Fibroblast of pulmonary artery (primary cell): ENCODE measurements at places on chromosomes 6 and 20.

GRCh38 chr6:133447924-133448323, 206.8 kb downstream of the EYA4 start:
- DNase-seq = peak; percentile 65

GRCh38 chr20:16748308-16748900, at the start of gene OTOR:
TSS of gene OTOR (plus strand) at chr20:16748358. CDS start at chr20:16748402, 44 bp downstream.
- no peak for DNase-seq

DNA sequence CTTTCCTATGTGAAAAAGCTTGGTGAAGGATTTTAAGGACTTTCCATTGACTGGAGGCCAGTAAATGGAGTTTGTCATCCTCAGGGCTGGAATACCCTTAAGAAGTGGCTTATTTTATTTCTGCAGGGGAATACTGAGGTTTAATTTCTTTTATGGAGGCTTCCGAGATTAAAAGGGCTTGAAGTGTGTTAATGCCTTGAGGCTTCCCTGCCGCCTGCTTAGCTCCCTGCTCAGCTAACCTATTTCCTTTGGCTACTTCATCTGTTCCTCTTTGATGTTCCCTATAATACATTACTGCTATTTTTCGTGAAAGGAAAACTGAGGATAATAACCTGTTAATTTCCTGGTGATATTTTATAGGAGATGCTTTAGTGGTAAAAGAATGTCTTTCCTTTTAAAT, 44.2 kb downstream of the HLA-DPB1 start:
- no peak for DNase-seq

DNA sequence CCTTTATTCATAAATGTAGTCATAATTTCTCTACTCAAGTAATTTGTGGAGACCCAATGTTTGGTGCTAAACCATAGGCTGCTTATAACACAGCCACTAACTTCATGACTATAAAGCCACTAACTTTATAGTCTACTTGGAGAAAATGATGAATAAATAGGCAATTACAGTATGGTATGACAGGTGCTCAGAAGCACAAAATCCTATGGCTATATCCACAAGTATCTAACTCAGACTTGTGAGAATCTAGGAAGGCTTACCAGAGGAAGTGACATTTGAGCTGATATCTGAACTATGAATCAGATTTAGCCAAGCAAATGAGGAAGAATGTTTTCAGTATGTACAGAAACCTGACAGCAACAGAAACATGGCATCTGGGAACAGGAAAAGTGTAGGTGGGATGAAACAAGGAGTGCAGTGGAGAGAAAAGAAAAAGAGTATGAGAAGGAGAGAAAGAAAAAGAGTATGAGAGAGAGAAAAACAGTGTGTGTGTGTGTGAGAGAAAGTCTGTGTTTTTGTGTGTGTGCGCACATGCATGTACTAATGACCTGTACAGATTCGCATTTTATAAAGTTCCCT, 59.9 kb downstream of the REV3L start:
- no peak for DNase-seq
